Suppressor macrophage treated with lipopolysaccharide for 4 hours (primary cell): ENCODE measurements at places on chromosomes 2 and 18.

DNA sequence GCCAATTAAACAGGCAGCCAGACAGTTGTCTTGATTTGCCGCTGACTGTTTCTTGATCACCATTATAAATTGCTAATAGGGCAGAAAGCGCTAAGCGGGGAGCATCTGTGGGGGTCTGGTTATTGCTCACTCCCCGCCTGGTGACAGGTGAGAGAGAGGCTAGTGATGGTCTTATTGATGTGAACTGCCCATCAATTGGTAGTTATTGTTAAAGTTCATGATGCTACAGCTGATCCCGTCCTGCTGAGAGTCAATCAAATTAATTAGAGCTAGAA, 148.5 kb downstream of the LNPK start:
- no peak for DNase-seq

- DNase-seq: no peak
Measured at GRCh38 chr2:133364636-133365035, 203.6 kb downstream of the NCKAP5 start.

GRCh38 chr2:20089715-20090464, 38.5 kb upstream of the LAPTM4A start:
- DNase-seq: no peak

GRCh38 chr2:57376985-57377384, 669.6 kb upstream of the VRK2 start:
- DNase-seq: peak; percentile 48
